ENCODE measurements at places on chromosomes 7 and 10.

DNA sequence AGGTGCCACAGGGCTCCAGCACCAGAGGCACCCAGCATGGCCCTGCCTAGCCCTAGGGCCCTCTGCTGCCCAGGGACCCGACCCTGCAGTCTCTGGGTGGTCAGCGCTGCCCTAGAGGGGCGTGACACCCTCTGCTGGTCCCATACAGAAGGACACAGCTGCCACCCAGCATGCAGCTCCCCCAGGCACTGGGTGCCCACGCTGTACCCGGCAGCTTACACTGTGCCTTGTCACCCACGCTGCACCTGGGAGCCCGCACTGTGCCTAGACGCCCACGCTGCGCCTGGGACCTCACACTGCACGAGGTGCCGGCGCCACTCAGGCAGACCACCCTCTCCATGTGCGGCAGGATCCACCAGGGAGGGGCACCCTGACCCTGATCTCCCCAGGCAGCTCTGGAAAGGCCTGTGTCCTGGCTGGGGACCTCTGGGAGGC is 55.2 kb downstream of the PWWP2B start:
- no peak for DNase-seq

- no peak for DNase-seq
Observed at GRCh38 chr7:40723829-40724228, 589.0 kb downstream of the SUGCT start.

DNA sequence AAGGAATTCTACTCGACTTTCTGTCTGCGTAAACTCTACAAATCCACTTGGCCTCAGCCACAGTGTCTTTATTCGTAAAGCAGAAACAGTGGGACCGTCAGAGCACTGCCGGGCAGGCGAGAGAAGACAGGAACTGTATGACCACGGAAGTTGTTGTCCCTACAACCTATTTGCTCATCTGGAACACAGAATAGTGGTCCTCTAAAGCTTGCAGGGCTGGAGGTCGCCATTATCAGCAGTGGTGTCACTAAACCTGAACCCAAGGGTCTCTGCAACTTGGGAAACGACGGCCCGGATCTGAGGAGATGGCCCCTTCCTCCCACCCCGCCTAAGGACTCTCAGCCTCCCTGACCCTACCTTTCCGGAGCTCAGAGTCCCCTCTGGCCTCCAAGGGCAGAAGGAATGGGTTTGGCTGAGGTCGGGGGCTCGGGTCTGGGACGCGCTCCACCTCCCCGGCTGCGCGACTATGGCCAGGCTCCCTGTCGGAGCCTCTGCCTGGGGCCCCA is 442 bp downstream of the STYXL1 start:
- DNase-seq, result no peak

GRCh38 chr10:57979956-57980355 is 287.7 kb downstream of the IPMK start:
- DNase-seq, result no peak

DNA sequence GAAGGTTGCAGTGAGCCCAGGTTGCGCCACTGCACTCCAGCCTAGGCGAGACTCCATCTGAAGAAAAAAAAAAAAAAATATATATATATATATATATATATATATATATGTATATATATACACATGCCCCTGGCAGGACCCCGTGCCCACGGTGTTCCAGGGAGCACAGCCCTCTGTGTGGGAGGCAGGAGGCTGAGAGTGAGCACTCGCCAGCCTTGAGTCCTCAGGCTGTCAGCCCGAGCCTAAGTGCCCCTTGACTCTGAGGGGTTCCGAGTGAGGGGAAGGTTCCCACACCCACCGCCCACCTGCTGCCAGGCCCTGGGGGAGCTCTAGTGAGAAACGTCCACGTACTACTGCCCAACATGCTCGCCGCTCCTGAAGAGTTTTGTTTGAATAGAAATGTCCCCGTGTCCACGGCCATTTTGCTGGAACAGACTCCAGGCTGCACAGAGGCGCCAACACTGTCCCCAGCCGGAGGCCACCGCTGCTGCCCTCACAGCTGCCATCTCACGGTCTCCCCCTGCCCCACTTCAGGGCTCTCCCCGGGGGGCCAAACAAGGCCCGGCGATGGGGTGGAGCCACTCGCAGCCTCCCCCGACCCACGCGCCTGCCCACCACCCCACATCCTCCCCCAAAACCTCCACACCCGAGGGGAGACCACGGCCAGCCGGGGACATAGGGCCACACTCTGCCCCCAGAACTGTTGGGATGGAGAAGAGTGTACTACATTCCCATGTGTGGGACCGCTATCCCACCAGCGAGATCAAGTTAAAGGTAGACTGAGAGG is 62.8 kb upstream of the EBF3 start:
- no peak for DNase-seq

- no peak for DNase-seq
Observed at GRCh38 chr10:74450602-74451001, 299.6 kb downstream of the ADK start.

GRCh38 chr7:137916980-137917645 is 70.3 kb upstream of the DGKI start:
- DNase-seq, result no peak

DNA sequence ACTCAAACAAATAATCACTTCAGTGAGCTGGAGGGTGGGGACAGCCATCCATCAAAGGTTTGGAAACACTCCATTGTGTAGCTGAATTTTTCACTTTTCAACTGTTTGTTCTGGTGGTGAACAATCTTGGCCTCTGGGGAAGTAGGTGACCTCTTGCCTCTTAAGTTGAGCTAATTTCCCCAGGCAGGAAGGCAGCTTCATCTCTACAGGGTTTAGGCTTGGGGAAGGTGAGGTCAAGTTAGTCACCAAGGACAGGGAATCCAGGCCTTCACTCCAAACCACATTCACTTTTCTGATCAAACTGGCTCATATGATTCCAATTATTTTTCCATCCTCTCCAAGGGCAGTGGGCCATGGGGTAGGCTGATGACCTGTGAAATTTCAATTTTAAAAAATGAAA is 138.3 kb upstream of the HABP2 start:
- no peak for DNase-seq

- no peak for DNase-seq
Observed at GRCh38 chr10:116771101-116771958, 29.0 kb upstream of the HSPA12A start.

DNA sequence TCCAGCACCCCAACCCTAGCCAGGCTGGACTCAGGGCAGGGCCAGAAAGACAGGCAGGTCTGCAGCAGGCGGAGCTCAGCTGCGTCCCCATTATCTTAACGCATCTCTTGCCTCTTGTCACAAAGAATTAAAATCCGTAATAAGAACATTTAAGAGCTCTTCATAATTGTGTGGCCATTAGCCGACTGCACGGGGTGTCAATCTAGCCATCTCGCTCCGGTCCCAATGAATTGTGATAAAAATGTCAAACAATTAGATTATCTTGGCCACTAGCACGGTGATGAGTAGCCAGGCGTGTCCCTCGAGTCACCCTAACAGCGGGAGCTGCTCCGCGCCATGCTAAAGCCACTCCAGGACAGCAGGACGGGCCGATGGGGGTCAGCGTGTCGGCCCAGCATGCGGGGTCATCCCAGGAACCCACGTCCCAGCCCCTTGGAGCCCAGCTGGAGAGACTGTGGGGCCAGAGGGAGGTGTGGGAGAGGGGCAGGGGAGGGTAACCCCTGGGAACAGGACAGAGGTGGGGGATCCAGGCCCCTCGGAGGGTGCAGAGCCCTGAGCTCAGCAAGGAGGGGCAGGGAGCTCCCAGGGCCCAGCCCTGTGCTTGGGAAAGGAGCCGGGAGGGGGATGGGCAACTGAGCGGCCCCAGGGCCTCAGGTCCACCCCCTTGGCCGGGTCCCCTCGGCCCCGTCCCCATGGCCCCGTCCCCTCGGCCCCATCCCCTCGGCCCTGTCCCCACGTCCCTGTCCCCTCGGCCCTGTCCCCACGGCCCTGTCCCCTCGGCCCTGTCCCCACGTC is 17.7 kb upstream of the NKX6-2 start:
- no peak for DNase-seq

- DNase-seq, result no peak
Observed at GRCh38 chr7:139034855-139035585, 822 bp downstream of the ZC3HAV1L start.

GRCh38 chr10:86087716-86088115 is 278.9 kb downstream of the GRID1 start:
- no peak for DNase-seq

DNA sequence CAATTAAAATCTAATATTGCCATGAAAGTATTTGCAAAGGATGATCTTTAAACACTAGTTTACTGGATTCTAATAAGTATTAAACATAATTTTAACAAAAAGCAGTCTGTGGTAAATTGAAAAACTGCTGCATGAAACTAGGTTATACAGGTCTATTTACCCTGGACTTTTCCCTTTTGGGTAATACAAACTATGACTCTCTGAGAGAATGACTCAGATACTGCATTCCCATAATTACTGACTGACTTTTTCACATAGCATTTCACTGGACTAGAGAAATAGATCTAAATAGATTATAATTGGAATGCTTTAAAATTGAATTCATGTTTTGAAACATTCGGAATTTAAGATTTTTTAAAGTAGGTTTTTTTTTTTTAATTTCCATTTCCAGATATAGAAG is 395.7 kb downstream of the THSD7A start:
- no peak for DNase-seq

GRCh38 chr10:56035489-56035888 is 325.6 kb downstream of the ZWINT start:
- DNase-seq, result no peak

DNA sequence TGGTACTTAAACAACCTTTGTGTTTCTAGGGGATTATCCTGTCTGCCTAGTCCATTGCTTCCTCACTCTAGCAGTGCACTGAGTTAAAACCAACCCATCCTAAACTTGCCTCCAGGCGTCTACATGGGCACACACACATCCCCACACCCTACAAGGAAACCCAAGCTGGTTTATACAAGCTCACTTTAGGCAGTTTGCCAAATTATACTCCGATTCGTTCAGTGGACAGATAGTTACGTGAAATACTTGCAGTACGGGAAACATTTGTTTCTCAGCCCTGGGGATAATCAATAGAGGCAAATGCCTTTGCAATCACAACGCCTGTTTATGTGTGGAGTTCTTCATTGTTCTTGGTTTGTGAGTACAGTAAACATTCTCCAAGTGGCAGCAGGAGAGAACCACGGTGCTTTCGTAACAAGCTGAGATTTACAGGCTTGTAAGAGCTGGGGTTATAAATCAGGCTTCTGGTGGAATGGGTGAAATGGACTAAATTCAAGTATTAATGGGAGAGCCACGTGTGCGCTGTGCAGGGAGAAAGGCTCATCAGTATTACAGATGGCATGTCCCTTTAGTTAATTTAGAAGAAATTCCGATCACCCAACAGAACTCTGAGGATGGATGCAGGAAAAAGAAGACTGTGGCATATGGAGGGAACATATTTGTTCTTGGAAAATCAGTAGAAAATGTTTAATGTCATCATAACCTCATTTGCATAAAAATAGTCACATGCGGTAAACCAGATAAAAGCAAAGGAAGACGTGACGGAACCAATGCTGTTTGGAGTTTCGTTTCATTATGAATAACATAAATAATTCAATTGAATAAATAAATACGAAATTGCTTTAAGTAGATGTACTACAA is 217.1 kb downstream of the GALNT17 start:
- no peak for DNase-seq

DNA sequence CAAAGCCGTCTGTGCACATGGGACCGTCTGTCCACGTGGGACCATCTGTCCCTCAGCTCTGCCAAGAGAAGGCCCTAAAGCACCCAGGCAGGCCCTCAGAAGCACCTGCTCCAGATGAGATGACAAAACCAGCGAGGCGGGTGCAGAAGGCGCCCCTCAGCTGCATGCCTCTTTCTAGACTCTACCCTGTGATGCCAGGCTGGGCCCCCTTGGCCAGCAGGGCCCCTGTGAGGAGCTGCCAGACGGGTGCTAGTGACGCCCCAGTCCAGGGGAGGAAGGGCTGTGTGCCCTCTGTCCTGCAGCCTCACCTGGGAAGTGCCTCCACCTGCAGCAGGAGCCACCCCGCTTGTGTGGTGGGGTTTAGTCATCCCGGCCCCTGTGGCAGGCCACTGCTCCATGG is 309.2 kb upstream of the SHH start:
- no peak for DNase-seq

DNA sequence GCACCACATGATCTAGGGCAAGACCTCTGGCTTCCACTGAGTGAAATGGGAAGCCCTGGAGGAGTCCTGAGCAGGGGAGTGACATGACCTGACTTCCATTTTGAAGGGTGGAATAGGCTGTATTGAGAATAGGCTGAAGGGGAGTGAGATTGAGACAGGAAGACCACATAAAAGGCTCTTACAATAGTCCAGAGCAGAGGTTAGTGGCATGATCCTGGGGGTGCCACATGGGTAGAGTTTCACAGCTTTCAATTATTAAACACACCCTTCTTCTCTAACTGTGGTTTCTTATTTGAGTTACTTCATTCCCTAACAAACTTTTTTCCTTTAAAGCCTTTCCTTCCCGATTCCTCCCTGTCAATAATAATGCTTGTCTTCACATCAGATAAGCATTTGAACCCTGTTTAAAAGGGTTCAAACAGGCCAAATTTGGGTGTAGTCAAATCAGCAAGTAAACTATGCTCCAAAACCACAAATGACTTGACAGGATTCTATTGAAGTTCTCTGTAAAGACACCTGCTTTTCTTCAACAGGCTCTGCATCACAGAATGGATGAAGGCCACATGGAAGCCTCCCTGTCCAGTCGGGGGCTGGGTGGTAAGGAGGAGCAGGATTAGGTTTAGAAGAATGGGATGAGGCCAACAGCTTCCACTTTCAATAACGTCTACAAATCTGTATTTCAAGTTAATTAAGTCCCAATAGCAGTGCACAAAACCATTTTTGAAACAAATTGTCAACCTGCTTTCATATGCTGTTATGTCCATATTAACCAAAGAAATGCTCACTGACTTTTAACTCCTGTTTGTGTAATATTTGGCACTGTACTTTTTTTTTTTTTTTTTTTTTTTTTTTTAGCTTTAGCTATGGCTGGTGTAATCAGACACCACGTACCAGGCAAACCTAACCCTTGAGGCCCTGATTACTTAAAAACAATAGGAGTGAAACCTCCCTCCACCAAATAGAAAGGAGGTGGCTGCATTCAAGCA is 131.9 kb downstream of the NRCAM start:
- DNase-seq, result no peak

- no peak for DNase-seq
Observed at GRCh38 chr10:6739530-6740174, 159.6 kb upstream of the PRKCQ start.

- no peak for DNase-seq
Observed at GRCh38 chr10:104485632-104486031, 132.0 kb downstream of the CFAP58 start.

Data from stimulated activated CD8-positive, alpha-beta memory T cell treated with anti-CD3 and anti-CD28 coated beads, Interleukin-15, amount 100 ng/mL, for 1 hour (primary cell).